ENCODE measurements at places on chromosomes 5 and 9.

- DNase-seq = no peak
Observed at GRCh38 chr5:168809218-168809617, 230.1 kb upstream of the PANK3 start.

DNA sequence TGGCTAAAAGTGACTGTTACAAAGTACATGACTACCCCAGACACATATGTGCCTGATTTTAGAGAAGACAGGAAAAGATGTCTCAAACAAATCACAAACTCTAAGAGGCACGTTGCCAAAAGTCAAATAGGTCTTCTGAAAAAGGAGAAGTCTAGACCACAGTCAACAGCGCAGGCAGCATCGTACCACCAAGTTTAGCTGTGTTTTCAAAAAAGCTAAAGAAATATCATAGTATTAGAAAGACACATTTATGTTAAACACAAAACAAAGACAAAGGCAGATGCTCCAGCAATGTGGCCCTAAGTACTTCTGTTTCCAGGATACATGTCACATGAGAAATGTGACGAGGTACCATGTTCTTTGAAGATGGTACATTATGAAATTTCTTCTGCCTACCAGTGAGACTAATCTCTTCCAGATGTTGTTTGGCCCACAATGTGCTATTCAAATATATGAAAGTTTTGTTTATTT, 43.5 kb downstream of the LPAR1 start:
- DNase-seq = no peak

DNA sequence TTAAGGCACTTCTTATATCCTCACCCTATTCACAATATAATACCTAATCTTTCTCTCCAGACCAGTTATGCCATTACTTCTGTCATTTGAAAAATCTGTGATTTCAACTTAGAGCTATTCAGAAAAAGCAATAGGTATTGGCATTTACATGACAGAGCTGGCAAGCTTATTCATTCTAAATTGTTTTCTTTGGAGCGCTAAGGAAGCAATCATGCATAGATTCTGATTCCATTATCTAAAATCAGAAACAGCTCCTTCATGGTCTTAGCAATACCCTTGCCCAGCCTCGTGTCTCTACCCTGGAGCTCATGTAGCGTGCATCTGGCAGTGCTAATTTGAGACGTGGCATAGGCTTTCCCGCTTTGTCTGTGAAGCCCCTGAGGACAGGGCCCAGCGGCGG, 4.5 kb downstream of the SLC1A1 start:
- no peak for DNase-seq

GRCh38 chr9:2742214-2742613, 24.9 kb downstream of the KCNV2 start:
- DNase-seq = no peak

GRCh38 chr5:78726003-78726402, 77.4 kb upstream of the LHFPL2 start:
- DNase-seq = no peak

DNA sequence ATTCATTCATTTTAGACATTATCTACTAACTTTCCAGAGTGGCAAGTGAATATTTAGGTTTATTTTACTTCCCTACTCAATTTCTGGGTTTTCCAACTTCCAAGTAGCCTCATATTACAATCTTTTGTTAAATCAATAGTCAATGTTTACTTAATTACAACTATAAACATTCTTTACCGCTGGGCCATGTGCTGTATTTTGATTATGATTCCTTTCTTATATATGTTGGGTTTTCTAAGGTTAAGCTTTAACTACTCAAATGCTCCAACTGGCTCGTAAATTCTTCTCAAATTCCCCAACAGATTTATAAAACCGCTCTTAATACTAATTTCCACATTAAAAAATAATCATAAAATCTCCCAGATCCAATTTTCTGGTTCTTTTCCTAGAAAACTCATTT, 110.1 kb upstream of the ABCA1 start:
- DNase-seq = no peak

GRCh38 chr5:39024884-39025283, 49.3 kb downstream of the RICTOR start:
- DNase-seq = no peak

DNA sequence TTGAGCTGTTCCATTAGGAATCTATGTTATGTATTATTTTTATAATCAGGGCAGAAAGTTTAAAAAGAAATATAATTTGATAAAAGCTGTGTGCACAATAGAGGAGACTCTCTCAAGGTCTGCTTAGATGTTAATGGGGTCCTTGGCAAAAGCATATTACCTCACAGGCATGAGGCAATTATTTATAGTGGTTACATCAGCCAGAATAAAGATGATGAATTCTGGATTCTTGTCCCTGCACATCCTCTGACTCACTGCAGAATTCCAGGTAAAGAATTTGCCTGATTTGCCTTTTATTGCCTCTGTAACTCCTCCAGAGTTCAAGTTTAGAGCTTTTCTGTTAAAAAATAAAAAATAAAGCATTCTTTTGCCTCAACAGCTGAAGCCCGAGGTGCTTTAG, 253.6 kb downstream of the MAST4 start:
- DNase-seq = no peak

DNA sequence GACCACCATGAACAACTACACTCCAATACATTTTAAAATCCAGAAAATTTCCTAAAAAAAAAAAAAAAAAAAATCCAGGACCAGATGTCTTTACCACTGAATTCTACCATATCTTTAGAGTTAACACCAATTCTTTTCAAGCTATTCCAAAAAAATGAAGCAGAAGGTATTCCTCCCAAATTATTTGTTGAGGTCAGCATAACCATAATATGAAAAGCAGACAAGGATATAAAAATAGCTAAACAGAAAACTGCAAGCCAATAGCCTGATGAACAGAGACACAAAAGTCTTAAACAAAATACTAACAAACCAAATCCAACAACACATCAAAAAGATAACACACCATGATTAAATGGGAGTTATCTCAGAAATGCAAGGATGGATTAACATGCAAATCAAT, 695.4 kb downstream of the PTPRD start:
- DNase-seq = no peak

DNA sequence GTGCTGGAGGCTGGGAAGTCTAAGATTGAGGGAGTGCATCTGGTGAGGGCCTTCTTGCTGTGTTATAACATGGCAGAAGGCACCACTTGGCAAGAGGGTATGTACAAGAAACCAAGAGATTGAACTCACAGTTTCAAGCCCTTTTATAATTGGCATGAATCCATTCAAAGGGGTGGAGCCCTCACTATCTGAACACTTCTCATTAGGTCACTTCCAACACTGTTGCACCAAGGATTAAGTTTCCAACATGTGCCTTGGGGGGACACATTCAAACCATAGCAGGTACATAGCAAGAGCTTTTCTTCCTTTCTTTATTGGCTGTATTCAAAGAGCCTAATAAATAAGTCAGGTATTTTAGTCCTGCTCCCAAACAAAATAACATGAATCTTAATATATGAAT, 62.7 kb downstream of the PRELID2 start:
- DNase-seq = no peak

- no peak for DNase-seq
Observed at GRCh38 chr9:128420651-128421481, at the start of gene CERCAM. TSS of gene CERCAM (plus strand) at chr9:128420857. CDS start at chr9:128420878, 21 bp downstream.

DNA sequence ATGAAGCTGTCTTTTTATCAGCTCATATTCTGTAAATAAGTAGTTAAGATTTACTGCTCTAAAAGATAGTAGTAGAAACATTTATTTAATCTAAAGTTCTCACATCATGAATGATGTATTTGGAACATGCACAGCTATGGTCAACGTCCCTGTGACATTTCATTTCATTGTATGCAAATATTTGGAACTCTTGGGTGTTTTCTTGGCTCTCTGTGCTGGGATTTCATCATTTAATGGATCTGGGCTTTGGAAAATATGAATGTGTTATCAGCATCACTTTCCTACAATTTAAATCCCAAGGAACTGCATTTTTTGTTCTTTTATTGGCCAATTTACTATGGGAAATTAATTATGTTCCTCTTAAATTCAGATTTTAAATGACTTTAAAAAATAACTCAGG, 462.9 kb downstream of the SEMA5A start:
- DNase-seq = no peak

- DNase-seq = no peak
Observed at GRCh38 chr5:173474881-173475287, 141.6 kb downstream of the BOD1 start.

- no peak for DNase-seq
Observed at GRCh38 chr5:78597068-78597973, 51.3 kb downstream of the LHFPL2 start.

GRCh38 chr9:134344068-134344799, 18.0 kb downstream of the RXRA start:
- DNase-seq = no peak

DNA sequence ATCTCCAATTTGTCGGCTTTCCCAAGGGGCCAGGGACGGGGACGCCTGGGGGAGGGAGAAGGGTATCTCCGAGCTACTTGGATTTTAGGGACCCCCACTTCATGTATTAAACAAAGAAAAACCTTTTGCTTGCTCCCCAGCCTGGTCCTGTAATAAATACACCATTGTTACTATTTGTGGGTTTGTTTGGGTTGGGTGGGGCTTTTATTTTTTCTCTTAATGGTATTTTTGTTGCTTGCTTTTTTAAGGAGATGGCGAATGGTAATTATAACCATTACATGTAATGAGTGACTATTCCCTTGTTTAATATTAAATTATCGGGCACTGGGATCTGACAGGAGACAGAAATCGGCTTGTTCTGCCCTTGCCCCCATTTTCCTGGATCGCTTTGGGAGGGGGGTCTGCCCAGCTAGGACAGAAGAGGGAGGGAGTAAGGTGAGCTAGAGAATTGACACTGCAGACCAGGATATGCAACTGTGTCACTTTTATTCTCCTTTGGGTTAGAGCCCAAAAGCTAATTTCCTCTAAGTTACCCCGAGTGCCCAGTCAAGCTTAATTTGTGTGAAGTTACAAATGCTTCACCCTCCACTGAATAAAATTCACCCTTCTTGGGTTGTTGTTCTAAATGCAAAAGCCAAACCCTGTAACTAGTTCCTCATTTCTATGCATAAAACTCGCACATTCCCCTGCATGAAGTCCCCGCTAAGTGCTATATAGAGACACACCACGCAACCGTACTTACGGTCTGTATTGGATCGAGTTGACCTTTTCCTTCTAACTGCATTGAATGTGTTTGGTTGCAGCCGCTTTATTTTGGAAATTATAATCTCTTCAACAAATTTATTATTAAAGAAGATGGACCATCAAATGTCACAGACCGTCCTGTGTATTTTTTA, 1.6 kb upstream of the ZNF608 start:
- DNase-seq = no peak
